ENCODE measurements at places on chromosomes 5 and 9.

- no peak for DNase-seq
These were observed 214.6 kb upstream of the TLE4 start for GRCh38 chr9:79357194-79357593.

- no peak for DNase-seq
These were observed 67.7 kb upstream of the ST8SIA4 start for GRCh38 chr5:100970646-100971255.

DNA sequence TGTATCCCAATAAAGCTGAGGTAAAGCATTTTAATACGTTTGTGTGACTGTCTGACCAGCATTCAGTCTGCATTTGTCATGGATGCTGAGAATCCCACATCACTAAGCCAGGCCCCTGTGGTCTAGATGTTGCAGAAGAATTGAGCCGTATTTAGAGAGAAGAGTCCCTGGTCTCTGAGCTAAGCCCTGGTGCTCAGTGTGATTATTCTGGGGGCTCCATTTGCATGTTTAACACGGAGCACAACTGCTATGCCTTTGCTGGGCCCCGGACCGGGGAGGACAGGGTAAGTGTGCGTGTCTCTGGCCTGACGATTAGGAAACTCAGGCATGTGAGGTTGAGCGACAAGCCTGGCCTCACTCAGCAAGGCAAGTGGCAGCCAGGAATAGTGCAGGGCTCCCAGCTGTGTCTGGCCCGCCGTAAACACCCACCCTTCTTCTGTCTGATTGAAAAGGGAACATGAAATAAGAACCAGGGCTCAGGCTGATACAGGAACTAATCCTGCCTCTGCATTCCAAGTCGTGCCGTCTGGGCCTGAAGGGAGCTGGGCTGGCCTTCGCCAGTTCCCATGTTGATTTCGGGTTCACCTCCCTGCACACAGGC is 22.3 kb downstream of the FAM78A start:
- no peak for DNase-seq

DNA sequence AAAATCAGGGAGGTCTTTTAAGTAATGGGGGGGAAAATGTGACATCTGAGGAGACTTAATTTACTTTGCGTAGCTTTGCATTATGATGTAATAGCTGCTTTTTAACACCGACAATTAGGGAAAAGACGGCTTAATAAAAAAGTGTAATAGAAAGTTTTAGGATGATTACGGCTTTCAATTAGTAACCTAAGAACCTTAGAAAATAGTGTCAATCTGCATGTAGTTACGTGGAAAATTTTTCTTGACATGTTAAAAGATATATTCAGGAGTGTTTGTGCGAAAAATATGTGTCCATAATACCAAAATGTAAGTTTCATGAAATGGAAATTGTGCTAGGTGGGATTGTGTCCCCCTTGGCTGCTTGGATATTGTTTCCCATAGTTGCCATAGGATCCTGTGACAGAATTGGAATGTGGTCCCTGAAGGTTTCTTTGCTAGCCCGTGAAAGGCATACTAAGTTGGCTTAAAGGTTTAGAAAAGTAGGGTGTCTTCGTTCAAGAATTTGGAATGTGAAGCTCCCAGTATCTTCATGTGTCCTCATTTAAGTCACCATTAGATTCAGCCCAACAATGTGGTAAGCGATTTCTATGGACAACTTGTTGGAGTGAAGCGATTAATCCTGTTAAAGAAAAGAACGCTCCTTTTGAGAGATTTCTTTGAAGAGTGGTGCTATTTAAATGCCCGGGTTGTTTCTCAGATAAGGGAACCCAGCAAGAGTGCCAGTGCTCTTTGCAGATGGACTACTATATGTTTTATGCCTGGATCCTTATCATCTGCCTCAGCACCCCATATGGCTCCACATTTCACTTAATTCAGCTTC is 2.0 kb downstream of the RGMB start:
- no peak for DNase-seq

DNA sequence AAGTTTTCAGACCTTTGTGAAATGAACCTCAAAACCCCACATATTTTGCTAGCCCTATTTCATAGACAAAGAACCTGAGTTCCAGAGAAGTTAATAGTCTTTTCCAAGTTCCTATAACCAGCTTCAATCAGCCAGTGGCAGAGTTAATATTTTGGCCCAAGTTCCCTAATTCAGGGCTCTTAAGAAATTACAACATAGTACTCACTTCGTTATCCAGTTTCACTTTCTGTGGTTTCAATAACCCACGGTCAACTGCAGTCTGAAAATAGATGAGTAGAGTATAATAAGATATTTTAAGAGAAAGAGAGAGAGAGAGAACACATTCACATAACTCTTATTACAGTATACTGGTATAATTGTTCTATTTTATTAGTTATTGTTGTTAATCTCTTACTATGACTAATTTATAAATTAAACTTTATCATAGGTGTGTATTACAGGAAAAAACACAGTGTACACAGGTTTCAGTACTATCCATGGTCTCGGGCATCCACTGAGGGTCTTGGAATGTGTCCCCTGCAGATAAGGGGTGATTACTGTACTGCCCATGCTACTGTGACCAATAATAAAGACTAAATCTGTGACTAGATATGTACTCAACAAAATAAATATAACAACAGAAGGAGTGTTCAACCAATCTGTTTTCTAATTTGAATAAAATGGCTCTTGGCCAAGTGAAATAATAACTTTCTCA is 9.3 kb upstream of the MYOT start:
- DNase-seq, result no peak

DNA sequence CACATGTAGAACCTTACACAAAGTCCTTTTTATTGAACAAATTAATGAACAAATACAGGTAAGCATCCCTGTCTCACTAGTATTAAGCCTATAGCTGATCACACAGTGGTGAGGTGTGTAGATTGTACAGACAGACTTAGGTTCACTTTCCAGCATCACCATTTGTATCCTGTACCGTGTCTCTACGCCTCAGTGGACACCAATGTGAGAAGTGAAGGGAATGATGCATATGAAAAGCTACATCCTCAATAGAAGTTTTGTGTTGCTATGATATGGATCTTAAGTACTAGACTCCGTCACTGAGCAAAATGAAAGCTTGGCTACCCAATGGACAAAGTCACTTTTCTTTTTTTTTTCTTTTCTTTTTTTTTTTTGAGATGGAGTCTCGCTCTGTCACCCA is 46.6 kb downstream of the UGCG start:
- no peak for DNase-seq

- DNase-seq, result no peak
These were observed 144.3 kb downstream of the EFNA5 start for GRCh38 chr5:107526270-107526937.

DNA sequence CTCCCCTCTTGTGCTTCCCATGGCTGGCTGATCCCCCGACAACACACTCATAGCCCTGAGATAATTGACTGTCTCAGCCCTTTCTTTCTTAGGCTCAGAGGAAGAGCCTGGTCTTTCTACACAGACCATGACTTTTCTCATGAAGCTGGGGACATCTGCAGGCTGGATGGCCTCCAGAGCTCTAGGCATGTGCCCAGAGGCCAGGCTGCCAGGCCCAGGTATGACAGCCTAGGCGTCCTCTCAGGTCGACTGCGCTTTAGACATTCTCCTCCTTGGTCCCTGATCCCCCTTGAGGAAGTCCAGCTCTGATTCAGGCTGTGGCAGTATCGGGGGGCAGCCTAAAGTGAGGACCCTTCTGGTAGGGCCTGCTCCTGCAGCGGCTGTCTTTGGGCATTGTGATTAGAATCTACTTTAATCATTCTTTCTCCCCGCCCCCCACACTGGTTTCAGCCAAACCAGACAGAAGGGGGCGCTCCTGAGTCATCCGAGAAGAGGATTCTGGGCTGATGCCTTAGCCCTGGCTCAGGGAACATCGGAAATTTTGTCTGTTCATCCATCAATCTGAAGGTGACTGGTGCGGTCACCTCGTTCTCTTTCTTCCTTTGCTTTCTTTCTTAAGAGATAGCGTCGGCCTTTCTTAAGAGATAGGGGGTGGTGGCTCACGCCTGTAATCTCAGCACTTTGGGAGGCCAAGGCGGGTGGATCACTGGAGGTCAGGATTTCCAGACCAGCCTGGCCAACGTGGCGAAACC is 66.5 kb upstream of the HSPA9 start:
- DNase-seq, result peak; percentile 10

- DNase-seq, result no peak
These were observed 144.4 kb downstream of the ARHGEF28 start for GRCh38 chr5:73770172-73771025.

DNA sequence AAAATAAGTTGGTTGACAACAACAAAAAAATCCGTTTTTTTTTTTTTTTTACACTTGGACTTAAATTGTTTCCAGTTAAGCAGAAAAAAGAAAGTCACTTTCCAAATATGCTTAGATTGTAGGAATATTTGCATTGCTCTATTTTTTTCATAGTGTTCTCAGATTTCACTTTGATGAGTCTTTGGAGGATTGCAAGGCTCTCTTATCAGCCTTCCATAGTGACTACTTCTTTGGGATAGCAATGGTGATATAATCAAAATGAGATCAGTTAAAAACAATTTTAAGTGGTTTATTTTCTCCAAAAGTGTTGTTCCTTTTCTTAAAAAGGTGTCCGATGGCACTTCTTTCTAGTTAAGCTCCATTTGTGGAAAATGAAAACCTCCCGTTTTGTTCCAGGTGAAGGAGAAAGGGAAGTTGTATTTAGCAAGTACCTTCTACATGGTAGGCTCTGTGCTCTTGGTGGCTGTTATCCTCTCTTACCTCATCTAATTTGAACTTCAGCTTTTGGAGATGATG is 3.9 kb downstream of the RASGRF2 start:
- no peak for DNase-seq
